ENCODE measurements at places on chromosomes 12 and 14. TPM values are rescaled to one million over a fixed set of nuclear protein-coding genes. Genes with fewer than 3 reads are reported as not detected.

DNA sequence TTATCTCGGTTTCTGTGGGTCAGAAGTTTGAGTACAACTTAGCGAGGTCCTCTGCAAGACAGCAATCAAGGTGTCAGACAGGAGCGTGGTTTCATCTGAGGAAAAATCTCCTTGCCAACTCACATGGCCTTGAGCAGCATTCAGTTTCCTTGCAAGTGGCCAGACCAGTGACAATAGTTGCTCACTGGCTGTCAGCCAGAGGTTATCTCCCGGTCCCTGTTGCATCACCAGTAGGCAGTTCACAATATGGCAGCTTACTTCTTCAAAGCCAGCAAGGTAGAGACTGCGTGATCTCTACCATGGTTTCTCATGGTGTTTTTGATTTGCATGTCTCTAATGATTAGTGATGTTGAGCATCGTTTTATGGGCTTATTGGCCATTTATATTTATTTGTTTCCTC is 143.8 kb upstream of the DAAM1 start:
- DNase-seq, result no peak

The OTX2 gene
- total RNA-seq, result not detected

The CLEC4C gene
- total RNA-seq, result not detected

GRCh38 chr14:43539210-43539609 is 967.9 kb downstream of the FSCB start:
- DNase-seq, result no peak

GRCh38 chr14:78451319-78451695 is 281.1 kb downstream of the NRXN3 start:
- DNase-seq, result no peak

The ANO2 gene
- total RNA-seq, result 13.6 TPM

The YAF2 gene
- total RNA-seq, result 84.8 TPM

GRCh38 chr12:120072472-120073249 is 43.9 kb downstream of the RAB35 start:
- no peak for DNase-seq

The HPD gene
- total RNA-seq, result 1.3 TPM

DNA sequence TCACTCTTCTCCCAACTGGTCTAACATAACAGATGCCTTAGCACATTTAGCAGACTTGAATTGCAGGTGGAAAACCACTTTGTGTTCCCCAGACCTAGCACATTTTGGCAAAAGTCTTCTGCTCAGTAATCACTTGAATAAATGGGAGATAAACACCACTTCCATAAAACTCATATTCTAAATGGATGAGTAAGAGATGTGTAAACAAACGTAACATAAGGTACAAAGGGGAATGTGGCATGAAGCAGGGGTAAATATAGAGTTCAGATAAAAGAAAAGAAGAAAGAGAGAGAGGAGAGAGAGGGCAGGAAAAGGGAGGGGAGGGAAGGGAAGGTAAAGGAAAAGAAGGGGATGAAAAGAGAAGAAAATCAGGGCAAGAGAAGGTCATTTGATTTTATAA is 17.0 kb upstream of the KERA start:
- DNase-seq, result no peak

The ZBTB1 gene
- 25.4 TPM for total RNA-seq

DNA sequence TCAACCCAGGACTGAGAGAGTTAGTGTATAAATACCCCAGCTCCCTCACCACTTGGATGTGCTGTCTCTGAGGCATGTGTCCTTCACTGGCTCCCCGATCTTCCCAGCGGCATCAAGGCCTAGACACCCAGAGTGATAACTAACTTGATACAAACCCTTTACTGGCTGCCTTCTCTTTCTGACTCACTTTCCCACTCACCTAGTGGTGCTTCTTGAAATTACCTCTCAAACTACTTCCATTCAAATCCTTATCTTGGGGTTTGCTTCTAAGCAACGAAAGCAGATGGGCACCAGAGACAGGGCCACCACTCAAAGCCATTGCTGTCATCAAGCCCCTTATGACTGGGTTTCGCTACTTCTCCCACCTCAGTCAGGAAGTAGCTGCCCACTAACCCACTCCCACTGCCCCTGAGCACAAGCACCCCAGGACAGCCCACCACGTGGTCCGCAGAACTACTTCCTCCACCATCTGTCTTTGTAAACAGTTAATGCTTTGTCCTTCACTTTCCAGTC is 17.2 kb downstream of the ZFP36L1 start:
- DNase-seq, result peak; percentile 10

The MYRFL gene
- 0.32 TPM for total RNA-seq

DNA sequence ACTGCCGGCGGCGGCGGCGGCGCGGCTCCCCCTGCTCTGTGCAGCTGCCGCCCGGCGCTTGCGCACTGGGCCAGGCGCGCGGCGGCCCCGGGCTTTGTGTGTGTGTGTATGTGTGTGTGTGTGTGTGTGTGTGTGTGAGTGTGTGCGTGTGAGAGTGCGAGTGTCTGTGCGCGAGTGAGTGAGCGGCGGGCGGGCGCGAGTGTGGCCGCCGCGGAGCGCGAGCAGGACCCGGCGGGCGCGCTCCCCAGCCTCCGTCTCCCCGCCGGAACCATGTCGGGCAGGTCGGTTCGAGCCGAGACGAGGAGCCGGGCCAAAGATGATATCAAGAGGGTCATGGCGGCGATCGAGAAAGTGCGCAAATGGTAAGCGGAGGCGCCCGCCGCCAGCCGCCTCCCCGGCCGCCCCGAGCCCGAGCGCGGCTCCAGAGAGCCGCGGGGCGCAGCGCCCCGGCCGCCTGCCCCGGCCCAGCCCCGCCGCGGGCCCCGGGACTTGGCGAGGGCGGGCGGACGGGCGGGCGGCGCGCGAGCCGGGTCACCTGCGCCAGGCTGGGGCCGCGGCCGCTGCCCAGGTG is at the start of gene BCL7A:
Gene BCL7A, plus strand, starts transcription at position 63 of the 571 bp plus-strand sequence. Its CDS starts 208 bp downstream, at position 271.
- no peak for DNase-seq

DNA sequence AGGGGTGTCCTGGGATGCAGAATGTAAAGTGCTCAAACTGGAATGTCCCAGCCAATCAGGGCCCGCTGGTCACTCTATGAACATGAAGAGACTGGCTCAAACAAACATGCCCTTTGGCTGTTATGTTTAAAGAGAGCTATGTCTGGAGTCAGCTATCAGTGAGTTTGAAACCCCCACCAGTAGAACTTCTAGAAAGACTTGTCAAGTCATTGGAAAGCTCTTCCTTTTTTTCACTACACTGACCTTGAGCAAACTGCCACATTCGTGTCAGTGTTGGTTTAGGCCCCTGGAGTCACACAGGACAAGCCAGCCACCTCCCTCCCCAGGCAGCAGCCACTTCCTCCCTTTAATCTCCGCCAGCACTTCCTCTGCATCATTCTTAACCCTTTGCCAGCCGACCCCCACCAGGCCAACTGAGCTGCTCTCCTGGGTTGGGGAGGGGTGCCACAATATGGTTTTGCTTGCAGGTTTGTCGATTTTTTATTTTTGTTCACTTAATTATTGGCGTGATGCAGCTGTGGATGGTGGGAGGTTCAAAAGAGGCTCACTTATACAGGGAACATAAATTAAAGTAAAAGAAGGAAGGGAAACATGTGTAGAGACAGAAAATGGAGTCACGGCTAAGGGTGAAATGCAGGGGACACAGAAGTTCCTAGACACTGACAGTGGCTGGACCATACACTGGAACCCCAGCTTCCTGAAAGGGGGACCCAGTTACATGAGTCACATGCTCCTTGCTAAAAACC is 25.3 kb downstream of the CMKLR1 start:
- no peak for DNase-seq

GRCh38 chr12:19415563-19415962 is 23.7 kb upstream of the AEBP2 start:
- DNase-seq, result no peak

GRCh38 chr12:131607658-131608447 is 103.0 kb upstream of the SFSWAP start:
- no peak for DNase-seq

The KRT74 gene
- total RNA-seq, result not detected

The RPL36AL gene
- total RNA-seq, result 135 TPM

The ZFP36L1 gene
- total RNA-seq, result 69.2 TPM

The GALNT8 gene
- 2.4 TPM for total RNA-seq

DNA sequence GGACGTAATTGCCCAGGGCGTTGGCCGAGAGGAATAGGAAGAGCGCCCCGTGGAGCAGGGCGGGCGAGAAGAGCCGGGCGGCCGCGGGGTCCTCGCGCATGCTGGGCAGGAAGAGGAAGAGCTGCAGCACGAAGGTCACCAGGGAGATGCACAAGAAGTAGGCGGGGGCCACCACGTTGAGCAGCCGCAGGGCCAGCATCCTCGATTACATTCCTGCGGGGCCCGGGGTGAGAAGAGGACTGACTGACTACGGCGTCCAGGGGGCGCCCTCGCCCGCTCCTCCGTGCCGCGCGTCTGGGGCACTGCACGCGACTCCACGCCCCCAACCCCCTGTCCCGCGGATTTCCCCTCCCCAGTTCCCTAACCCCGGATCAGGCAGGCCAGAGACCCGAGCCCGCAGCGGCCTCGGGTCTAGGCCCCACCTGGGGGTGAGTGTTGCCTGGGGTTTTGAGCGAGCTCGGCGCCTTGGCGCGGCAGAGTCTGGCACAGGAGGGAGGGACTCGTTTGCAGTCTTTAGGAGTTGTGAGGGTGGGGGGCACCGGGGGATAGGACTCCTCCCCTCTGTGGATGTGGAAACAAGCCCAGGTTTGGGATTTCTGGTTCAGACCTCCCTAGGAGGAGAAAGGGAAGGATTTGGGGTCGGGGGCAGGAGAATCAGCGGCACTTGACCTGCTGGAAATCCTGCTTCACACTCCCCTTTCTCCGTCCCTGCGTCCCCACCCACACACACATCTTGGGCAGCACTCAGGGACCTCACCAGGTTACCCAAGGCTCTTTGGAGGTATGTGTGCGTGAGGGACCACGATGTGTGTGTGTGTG is 1.8 kb downstream of the ZDHHC22 start:
- no peak for DNase-seq

- DNase-seq, result no peak
Observed at GRCh38 chr14:74670726-74671411, 42.0 kb downstream of the AREL1 start.

GRCh38 chr12:124327362-124328043 is 32.6 kb downstream of the RFLNA start:
- DNase-seq, result no peak

GRCh38 chr12:97177481-97177880 is 270.4 kb downstream of the NEDD1 start:
- no peak for DNase-seq

DNA sequence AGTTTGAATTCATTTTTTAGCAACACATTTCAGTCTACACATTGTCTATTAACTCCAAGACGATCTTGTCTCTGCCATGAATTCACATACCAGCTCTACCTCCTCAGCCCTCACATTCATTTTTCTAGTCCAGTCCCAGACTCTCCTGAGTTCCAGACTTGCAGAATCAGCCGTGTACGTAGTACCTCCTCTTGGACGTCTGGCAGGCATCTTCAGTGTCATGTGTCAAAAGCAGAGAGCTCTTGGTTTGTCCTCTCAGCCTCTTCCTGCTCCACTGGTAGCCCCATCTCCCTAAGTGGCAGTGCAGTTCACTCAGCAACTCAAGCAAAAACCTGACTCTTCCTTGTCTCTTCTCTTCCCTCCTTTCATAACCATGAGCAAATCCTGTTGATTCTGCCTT is 14.5 kb upstream of the TCTN2 start:
- DNase-seq, result no peak

GRCh38 chr14:22039938-22040780 is 366.5 kb upstream of the OR4E1 start:
- no peak for DNase-seq

DNA sequence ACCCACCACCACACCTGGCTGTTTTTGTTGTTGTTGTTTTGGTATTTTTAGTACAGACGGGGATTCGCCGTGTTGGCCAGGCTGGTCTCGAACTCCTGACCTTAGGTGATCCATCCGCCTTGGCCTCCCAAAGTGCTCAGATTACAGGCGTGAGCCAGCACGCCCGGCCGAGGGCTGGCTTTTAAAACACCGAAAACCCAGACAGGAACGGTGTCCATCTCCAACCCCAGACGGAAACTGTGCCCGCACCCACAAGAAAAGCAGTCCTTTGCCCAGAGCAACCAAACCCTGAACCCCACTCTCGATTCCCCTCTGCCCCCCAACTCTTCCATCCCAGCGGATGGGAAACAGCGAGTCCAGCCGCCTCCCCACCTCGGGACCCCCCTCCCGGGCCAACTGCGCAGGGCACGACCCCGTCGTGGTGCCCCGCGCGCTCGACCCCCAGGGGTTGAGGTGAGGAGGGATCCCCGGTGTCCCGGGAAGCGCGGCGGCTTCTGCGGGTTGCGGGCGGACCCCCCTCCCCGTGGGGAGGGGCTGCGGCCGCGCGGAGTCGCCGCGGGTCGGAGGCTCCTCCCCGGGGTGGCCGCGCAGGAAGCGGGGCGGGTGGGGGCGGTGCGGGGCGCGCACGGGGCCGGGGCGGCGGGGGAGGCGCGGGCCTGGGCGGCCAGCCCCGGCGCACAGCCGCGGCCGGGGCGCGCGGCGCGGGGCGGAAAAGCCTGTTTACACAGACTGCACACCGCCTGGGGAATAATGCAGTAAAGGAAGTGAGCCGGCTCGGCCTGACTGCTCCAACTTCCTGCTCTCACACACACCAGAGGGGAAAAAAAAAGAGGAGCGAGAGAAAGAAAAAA is at the start of gene ELK3:
Gene ELK3, plus strand, starts transcription at position 651 of the 851 bp plus-strand sequence.
- peak; percentile 89 for DNase-seq

- DNase-seq, result no peak
Observed at GRCh38 chr12:89087149-89087825, 265.0 kb downstream of the DUSP6 start.

DNA sequence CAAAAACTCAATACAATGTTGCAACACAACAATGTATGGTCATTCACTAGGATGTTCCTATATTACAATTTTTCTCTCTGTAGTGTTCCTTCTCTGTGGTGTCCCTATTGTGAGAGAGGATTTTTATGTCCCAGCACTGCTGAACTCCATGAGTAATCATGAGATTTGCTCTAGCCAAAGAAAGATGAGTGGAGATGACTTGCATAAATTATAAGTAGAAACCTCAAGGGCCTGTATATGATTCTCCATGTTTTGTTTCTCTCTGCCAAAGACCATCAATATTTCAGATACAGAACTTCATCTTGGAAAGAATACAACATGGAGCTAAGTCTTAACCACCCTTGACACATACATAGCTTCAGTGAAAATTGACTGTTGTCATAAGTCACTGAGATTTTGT is 579.1 kb downstream of the TMTC2 start:
- DNase-seq, result no peak

- no peak for DNase-seq
Observed at GRCh38 chr12:102421802-102422583, 58.4 kb downstream of the IGF1 start.

- no peak for DNase-seq
Observed at GRCh38 chr12:97022536-97023230, 115.6 kb downstream of the NEDD1 start.
